Activated B cell treated with CpG ODN at 0.5 μM for 24 hours (primary cell): ENCODE measurements at places on chromosomes 2 and 18.

- no peak for DNase-seq
Observed at GRCh38 chr18:76252880-76253279, 242.2 kb downstream of the ZNF516 start.

DNA sequence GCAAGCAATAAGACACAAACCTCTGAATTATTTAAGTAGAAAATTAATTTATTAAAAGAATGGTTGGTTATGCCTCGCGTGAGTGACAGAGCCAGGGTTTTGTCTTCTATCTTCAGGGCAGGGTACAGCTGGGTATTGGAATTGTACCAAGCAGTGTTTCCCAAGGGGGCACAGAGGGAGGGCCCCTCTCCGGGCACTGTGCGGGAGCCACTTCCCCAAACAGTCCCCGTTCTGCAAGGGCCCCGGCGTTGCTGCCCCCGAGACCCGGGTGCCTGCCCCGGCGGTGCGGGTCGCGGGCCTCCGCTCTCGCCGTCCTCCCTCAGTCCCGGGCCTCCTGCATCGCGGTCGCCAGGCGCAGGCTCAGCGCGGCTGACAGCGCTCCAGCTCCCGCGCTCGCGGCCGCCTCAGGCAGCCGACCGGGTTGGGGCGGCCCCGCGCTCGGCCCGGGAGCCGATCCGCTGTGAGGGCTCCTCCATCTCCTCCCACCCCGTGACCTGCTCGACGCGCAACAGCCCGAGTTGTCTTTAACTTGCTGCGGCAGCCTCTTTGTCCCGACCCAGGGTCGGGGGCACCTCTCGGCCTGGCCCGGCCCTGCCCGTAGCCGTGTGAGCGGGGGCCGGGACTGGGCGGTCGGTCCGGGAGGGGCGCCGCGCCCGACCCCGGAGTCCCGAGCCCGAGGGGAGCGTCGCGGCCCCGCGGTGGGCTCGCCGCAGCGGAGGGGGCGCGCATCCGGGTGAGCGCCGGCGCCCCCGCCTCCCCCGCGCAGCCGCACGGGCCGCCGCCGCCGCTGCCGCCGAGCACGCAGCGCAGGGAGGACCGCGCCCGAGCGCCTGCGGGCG is 620 bp upstream of the GALNT1 start:
- peak; percentile 73 for DNase-seq

DNA sequence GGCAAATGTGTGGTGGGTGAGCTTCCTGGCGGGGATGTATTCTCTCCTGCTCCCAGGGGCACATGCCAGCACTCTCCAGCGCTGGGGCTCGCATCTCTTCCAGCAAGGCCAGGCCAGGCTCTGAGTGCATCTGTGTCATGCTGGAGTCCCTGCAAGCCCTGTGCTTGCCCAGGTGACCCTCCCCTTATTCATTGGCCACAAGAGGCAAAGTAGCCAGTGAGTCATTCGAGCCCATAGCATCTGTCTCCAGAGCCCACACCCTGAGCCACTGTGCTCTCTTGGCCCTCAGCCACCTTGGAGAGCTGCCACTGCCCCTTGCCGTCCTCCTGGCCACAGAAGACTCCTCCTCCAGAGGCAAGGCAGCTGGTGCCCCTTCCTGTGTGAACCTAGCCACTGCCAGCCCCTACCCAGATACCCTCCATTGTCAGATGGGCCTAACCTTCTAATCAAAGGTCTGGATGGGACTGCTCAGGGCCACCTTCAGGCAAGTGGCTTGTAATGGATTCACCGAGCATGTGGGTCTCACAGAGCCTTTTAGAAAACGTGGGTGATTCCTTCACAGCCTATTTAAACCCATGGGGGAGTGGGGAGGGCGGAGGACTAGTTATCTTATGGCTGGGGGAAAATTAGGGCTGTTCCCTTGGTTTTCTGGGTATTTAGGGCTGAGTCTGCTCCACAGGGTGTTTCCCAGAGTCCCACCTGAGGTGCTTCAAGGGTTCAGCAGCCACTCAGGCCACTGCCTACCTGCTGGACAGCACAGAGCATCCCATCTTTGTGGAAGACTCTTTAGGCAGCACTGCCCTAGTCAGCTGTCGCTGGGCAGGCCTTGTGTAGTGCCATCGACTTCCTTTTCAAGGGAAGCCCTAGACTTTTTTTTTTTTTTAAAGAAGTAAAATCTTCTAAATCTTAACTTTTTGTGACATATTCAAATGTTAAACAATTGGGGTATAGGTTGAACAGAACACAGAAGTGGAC is 137.4 kb downstream of the ACOXL start:
- no peak for DNase-seq

GRCh38 chr2:85071096-85071495 is 62.1 kb upstream of the TCF7L1 start:
- no peak for DNase-seq

GRCh38 chr2:117190856-117191559 is 623.5 kb upstream of the DDX18 start:
- DNase-seq: no peak

DNA sequence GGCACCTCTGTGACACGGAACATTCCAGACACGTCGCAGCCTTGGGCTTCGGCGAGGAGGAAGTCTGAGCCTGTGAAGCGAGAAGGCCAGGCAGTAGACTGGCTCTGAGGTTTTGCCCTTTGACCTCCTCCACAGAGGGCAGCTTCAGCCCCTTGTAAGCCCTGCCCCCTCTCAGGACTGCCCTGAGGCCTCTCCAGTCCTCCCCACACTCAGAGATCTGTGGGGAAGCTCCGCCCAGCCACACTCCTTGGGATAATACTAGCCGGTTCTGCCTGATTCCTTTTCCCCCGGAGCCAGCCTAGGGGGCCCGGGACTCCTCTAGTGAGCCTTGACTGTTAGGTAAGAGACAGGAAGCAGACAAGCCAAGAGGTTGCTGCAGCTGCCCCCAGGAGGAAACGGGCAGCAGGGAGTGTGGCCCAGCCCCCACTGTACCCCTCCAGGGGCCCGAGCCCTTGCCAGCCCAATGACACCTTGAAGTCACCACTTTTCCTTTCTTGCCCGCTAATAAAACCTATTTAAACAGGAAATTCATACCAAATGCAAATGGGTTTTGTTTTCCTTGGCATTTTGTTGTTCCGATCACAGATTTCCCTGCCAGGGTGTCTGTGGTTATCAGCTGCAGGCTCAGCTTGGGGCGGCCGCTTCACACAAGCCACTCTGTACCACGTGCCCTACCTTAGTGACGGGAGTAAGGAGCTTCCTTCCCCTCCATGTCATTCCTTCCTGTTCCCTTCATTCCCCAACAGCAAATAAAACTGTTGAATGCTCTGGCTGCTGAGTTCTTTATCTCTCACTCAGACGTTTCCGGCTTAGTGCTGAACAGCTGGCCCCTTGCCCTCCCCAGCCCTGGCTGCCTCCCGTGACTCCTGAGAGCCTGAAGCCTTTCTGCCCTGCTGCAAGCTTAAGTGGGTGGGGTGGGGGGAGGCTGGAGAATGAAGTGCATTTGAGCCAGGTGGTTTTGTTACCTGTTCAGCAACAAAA is 124.7 kb downstream of the CABLES1 start:
- no peak for DNase-seq

DNA sequence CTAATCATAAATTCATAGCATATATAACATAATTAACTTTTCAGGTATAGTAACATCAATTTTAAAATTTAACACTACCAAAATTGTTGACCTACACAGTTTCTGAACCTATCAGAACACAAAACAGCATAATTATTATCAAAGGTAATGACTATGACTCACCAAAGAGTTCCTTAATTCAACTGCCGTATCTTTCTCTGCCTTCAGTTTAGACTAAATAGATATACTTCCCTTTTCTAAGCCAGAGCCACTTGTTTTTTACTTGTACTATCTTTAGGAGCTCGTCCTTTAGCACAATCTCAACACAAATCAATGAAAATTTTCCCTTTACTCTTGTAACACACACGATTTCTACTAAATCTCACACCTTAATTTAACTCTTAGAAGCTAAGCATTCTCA is 54.4 kb downstream of the CCDC88A start:
- DNase-seq: no peak
